ENCODE measurements at places on chromosomes 5 and 9.

- DNase-seq = no peak
Measured at GRCh38 chr5:51225789-51226742, 157.2 kb upstream of the ISL1 start.

- DNase-seq = peak; percentile 67
Measured at GRCh38 chr9:4762886-4763541, 22.0 kb upstream of the AK3 start.

DNA sequence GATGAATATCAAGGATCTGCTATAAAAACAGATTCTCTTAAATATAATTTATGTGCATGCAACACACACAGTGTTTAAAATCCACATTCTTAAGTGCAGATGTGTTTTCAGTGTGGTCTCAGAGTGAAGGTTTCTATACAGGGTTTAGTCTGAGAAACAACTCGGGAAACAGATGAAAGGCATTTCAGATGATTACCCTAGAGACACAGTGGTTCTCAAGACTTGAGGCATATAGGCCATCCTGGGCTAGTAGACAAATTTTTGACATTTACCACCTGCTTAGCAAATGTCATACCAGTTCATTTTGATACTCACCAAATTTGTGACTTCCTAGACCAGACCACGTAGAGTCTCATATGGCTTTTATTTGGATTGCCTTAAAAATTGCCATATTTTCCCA, 216.5 kb downstream of the ARL15 start:
- no peak for DNase-seq

- no peak for DNase-seq
Measured at GRCh38 chr5:32057187-32058096, 116.7 kb downstream of the GOLPH3 start.

DNA sequence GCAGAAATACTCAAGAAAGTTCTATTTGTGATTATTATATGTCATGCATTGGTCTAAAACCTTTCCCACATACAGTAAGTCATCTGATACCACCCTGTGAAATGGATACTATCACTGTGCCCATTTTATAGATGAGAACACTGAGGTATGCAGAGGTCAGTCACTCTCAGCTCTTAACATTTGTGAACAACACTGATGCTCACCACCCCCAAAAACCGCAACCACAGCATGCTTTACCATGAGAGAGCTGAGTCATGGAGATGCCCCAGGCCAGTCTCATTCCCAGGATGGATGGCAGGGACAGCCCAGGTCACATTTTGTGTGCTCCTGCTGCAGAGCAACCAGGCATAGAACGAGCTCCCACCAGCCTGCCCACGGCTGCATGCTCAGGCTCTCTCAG, 53.5 kb upstream of the IRX1 start:
- no peak for DNase-seq

DNA sequence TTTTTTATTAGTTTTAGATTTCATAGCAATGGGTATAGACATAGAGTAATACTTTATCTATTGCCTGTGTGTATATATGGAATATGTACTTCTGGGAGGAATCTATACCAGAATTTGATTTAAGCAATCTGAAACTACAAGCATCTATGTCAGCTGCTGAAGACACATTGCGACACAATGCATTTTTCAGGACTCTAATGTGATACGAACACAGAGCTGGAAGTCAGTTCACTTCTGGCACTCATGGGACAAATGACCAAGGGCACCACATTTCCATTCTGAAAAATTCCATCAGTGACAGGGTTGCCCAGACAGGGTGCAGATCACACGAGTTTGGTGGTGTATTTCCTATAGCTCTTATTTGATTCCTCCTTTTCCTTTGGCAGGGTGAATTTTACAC, 259.5 kb downstream of the NTRK2 start:
- DNase-seq = no peak

- no peak for DNase-seq
Measured at GRCh38 chr5:174446988-174447387, 277.4 kb upstream of the MSX2 start.

GRCh38 chr9:12705738-12706391, 12.7 kb downstream of the TYRP1 start:
- no peak for DNase-seq

- no peak for DNase-seq
Measured at GRCh38 chr5:9351546-9351945, 194.3 kb downstream of the SEMA5A start.

- DNase-seq = peak; percentile 68
Measured at GRCh38 chr5:142280066-142281007, 44.5 kb downstream of the SPRY4 start.

DNA sequence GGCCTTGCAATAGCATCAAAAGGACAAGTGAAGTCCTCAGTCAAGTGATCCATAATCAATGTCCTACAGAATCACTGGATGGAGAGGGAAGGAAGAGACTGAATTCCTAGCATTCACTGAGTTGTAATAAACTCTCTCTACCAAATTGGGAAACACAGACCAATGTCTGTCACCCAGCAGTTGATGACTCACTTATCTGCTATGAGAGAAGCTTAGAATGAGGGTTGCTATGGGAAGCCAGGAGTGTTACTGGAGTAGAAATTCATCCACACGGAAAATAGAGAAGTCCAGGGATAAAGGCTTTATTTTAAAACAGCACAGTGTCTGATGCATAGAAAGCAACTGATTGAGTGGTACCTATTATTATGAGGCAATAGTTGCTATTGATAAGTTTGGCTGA, 407.4 kb downstream of the BRINP1 start:
- DNase-seq = no peak

GRCh38 chr5:21121213-21121612, 1133.2 kb upstream of the CDH18 start:
- DNase-seq = no peak

DNA sequence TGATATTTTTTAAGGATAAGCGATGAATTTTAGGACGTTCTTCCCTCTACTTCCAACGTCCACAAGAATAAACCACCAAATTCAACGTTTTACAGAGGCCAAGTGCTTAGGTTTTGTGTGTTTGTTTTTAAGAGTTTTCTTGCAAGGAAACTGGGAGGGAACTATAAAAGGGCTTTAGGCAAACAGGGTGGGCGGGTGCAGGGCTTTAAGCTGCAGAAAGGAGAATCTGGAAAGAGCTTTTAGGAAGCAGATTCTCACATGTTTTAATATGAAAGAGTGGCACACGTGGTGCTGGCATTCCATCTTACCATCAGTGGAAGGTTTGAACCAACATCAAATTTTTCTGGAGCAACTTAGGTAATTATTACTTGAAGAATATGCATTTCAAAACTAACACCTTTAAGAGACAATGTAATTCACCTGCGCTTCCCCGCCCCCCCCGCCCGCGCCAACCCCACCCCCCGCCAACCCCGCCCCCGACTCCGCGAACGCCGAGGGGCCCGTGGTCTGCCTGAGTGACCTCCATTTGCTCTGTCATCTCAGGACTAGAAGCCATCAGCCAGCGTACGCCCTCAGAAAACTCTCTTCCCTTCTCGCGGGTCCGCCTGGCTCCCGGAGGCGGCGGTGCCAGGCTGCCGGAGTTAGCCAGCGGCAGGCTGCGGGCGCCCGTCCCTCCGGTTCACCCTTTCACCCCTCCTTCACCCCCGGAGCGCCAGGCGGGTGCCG, 911 bp upstream of the PIK3R1 start:
- no peak for DNase-seq

DNA sequence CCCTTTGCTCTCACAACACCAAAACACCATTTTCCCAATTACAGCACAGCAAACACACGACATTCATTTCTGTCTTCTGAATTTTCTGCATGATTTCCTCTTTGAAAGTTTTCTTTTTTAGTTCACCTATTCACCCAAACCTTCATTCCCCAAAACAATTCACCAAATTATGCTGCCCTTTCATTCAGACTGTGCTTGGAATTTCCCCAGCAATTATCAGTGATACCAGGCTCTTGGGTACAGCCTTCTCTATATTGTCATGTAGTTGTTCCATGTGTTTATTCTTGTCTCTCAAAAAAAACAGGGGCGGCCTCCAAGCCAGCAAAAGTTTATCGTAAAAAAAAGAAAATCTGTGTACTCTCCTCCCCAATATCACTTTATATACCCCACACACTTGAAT, 9.0 kb upstream of the LIX1 start:
- no peak for DNase-seq

DNA sequence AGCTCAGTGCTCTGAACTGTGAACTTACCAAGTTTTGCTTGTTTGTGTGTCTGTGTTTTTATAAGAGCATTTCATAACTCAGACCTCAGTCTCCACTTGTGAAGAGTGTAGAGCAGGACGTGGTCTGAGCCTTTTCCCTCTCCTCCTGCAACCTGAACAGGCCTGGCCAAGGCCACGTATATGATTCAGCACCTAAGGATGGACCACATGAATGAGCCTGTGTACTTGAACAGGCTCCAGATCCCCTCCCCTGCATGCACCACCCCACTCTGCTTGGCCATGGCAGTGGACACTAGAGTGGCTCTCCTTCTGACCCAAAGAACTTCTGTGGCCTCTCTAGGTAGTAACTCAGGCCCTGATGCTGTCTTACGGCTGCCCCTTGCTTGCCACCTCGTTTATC, 125.9 kb upstream of the FSTL4 start:
- no peak for DNase-seq

DNA sequence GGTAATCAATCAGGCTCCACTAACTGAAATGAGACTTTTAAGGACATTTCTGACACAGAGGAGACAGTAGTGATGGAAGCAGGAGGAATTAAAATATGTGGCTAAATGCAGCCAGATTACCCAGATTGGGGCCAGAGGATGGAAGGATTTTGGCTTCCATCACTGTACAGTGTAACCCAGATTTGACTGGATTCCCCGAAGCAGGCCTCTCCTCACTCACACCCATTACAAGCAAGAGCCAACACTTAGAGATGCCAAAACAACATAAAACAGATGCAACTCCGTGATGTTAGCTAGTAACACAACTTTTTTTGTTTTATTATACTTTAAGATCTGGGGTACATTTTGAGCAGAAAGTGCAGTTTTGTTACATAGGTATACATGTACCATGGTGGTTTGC, 17.6 kb downstream of the TEK start:
- DNase-seq = no peak

DNA sequence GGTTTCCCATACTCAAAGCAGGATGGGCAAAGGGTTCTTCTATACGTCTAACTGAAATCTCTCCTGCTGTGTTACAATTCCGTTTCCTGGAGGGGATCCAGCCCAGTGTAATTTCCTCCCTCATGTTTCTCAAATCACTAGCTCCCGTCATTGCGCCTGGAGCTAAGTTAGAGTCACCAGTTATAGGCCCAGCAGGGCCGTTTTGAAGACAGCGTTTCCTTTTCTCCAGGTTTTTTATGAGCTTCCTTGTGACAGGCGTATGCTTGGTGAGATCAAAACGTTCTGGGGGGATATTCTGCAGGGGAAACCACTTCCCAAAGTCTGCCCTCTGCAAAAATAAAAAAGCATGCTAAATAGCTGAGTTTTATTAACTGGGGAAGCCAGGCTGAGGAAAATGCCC, 53.0 kb upstream of the WWC1 start:
- no peak for DNase-seq

DNA sequence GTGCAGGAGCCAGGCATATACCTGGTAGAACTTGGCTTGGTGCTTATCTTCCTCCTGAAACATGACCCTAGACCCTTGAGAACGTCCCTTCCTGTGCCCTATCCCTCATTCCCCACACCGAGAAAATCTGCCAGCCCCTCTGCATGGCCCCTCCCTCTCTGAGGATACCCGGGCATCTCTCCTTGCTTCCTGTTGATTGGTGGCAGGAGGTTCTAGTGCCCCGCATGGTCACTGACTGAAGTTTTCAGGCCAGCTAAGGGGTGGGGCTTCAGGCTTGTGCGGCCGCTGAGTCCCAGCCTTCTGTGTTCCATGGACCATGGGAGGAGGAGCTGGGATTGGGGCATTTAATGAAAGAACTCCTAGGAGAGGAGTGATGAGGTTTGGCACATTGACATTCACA, 22.8 kb downstream of the IGIP start:
- peak; percentile 42 for DNase-seq

DNA sequence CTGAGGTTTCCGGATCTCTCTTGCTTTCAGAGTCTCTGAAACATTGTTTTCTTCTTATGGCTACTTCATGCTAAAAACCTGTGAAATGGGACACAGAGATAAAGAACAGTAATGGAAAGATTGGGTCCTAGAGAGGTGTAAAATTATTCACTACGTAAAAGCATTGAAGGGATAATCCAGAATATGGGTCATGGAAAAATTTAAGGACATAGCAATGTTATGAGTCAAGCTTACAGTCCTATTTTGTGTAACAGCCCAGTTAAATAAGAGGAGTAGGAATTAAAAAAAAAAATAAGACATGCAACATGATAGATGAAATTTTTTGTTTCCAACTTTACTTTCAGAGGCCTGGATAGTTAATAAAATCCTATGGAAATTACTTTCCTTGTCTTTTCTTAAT, 61.9 kb upstream of the ELL2 start:
- DNase-seq = no peak

All from endothelial cell (in vitro differentiated cells).